ENCODE measurements at places on chromosomes 7 and 10. TPM values are rescaled to one million over a fixed set of nuclear protein-coding genes. Genes with fewer than 3 reads are reported as not detected.
A peak's percentile ranks its signal among the peaks of the same experiment; 100 is the strongest.

DNA sequence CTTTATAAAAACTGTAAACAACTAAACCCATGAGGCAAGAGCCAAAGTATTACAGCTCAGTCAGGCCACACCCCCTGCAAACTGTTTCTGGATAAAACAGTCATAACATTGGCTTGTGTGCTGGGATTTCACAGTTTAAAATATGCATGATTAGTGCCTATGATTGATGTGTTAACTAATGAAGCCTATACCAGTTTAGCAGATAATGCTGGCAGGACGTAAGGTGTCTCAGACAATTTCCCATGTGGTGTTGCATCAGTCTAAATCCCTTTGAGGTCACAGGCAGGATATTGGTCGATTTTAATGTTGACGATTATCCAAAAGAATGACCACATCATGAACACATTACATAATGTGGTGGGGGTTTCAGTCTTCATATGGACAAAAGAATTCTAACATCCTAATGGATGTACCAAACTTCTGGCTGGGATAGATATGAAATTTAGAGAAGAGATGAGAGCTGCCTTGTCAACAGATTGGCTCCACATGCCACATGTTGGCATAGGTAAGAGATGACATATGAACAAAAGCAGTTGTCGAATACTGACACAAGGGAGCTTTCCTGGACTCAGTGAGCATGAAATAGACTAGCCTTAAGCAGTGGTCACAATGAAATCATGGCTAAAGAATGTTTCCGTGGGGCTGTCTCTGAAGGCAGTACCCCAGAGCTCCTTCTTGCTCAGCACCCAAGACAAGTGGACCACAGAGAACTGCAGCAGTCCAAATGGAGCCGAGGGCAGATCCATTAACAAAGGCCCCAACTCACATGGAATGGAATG lies 445.6 kb downstream of the GFRA1 start:
- no peak for DNase-seq

GRCh38 chr10:46514899-46515298 lies 41.6 kb downstream of the GPRIN2 start:
- DNase-seq, result peak; percentile 39

The NXPH1 gene
- total RNA-seq, result not detected

DNA sequence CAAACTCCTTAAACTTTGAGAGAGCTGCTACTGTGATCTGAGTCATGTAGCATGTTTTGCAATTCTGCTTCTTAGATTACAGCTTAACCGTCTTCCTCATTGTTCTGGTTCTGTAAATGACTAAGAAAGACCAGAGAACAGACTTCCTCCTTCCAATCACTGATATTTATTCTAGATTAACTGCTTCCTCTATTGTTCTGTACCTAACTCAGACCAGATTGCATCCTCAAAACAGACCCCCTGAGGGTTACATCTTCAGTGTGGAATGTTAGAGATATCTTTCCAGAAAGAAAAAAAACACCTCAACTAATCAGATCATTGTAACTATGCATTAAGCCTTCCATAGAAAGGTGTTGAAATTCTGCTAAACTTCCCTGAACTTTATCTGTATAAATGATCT lies 5.7 kb upstream of the PIP start:
- no peak for DNase-seq

- no peak for DNase-seq
Measured at GRCh38 chr10:95321554-95322301, 30.9 kb upstream of the PDLIM1 start.

- no peak for DNase-seq
Measured at GRCh38 chr7:54705436-54705835, 53.6 kb downstream of the SEC61G start.

The CLDN4 gene
- total RNA-seq, result 0.12 TPM

DNA sequence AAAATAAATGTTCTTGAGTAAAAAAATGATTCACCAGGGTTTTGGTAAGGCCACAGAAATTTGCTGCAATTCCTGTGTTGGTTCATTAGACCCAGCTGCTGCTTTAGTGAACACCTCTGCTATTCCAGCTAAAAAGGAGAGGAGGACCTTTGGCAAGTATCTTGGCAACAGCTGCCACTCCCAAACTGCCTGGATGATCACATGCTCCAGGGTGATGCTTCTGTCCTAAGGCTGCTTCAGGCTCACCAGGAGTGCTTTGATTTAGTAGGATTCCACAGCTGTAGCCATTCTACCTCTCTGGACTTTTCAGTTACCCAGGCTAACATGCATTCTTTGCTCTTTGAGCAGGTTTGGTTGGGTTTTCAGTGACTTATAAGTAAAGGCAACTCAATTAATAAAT lies 82.6 kb upstream of the NPVF start:
- no peak for DNase-seq

DNA sequence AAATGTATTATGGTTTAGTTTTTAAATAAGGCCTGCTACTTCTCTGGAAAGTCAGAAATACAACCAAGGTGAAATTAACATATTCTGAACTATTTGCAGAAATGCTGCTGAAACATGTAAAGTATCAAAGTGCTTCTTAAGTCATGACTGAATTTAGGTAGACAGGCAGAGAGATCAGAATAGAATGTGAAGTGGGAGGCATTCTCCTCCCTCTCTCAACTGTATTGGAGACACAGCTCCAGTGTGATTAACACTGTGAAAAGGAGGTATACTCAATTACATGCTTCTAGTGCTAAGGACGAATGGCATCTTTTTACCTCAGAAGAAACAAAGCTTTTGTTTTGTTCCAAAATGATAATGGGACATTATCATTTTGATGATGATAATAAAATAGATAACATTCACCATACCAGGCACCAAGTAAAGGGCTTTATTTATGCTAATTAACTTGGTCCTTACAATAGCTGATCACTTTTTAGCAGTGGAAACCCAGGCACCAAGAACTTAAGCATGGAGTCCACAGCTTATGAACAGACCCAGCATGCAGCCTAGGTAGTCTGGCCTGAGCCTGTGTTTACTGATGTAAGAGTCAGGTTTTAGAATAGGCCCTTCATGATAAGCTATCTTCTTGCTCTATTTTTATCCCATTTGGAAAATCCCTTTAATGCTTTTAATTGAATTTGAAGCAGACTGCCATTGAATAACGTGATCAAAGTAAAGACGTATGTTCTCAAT lies 26.0 kb downstream of the PPP1R9A start:
- no peak for DNase-seq

The LYZL1 gene
- total RNA-seq, result not detected

The NCAPG2 gene
- 182 TPM for total RNA-seq

GRCh38 chr10:124289851-124290795 lies 128.6 kb downstream of the OAT start:
- peak; percentile 52 for DNase-seq

- DNase-seq, result no peak
Measured at GRCh38 chr7:26645121-26645520, 219.3 kb downstream of the SKAP2 start.
